Right forelimb (tissue), 1 donor: ENCODE measurements at places on chromosomes 4 and X.

- DNase-seq: no peak
Observed at GRCh38 chrX:130615941-130616340, 214.2 kb downstream of the RBMX2 start.

- DNase-seq: peak; percentile 88
Observed at GRCh38 chrX:81201671-81202455, at the start of the genes HMGN5 and SH3BGRL. HMGN5 (minus strand) TSS chrX:81201913; CDS start chrX:81121549, 80,364 bp downstream. SH3BGRL (plus strand) TSS chrX:81202102; CDS start chrX:81202201, 99 bp downstream.

- DNase-seq: no peak
Observed at GRCh38 chrX:139120760-139121159, 409.2 kb upstream of the FGF13 start.

DNA sequence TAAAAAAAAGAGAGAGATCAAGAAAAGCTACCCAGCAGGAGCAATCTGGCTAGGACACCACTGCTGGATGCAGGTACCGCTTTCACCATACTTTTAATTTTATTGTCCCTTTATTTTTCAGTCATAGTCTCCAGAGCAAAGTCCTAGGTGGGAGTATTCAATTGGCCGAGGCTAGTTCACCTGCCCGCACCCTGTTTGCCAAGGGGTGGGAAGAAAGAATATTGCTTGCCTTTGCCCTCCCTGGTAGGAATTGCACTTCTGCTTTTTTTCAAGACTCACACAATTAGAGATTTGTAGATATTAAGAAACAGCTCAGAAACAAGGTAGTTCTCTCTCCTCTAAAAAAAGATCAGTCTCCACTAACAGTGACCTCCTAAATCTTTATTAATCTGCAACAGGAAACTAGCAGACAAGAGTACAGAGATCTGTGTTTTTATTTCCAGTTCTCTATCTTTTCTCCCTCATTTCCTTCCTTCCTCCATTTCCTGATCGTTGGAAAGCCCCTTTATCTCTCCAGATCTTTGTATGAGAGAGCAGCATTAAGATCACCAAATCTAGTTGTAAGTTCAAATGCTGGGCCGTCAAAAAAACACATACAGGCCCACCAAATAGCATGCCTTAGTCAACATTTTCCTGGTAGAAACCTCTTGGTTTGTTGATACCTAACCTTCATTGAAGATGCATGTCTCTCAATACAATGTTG lies 9.4 kb upstream of the RPGR start:
- DNase-seq: no peak

DNA sequence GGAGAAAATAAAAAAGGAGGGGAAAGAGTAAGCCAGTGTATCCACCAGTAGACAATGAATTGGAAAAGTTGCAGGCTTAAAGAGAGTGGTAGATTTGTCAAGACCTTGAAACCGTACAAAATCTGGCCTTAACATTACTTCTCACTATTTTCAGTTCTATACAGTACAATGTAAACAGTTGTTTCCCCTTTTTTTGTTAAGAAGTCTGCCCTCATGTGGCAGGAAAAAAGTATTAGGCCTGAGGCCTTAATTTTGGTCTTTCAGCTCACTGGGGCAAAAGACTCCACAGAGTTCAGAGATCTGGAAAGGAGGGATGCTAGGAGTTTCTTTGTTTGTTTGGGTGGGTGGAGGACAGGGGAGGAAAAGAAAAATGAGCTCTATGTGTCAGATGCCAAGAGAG lies 92.8 kb upstream of the CCDC160 start:
- DNase-seq: no peak

- DNase-seq: no peak
Observed at GRCh38 chrX:32524385-32524784, 687.0 kb downstream of the DMD start.

DNA sequence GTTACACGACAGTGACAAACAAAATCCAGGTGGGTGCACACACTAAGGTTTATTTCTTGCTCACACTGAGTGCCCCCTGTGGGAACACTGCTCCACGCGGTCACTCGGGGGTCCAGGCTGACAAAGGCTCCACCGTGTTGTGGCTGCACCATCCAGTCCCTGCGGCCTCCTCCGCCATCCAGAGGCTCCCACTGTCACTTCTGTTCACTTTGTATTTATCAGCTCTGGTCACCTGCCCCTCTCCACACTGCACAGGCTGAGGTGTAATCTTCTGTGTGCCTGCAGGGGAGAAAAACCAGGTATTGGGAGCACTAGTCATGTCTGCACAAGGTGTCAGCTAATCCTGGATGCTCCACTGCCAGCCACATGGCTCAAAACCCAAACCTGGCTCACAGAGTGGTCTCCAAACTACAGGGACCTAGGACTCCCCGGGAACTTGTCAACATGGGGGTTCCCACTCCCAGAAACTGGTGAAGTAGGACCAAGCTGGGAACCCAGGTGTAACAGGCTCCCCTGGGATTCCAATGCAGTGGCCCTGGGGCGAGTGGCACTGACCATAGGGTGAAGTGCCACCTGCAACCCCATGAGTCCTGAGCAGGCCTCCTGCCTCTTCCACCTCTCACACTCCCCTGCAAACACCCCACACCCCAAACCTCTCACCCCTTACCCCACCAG lies 25.5 kb downstream of the HMX1 start:
- peak; percentile 32 for DNase-seq
